ENCODE measurements at places on chromosomes 7 and 10.

DNA sequence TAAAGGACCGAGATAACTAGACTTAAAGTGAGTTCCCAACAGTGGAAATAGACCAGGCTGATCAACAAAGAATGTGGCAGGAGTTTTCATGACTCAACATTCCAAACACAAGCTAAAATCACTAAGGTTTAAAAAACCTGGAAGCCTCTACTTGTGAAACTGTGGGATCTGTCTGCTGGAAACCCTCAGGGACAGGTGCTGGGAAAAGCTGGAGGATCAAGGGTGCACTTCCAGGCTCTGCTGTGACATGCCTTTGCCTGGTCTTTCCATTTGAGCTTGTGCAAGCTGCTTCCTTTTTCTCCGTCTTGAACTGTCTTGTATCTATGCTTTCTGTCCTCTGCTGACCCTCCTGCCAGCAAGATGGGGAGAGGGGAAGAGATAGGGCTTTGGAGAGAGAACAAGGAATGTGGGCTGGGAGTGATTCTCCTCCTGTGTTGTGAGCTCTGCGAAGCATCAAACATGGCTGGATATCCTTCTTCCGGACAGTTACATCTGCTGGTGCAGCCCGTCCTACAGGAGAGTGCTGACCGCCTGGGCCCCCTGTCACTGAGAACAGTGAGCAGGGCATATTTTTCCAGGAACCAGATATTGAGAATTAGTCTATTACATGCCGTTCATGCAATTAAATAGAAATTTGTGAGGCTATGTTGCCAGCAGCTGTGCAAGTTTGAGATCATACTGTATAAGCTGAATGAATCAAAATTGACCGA, 25.5 kb downstream of the ARHGAP22 start:
- DNase-seq = no peak

- DNase-seq = no peak
Measured at GRCh38 chr7:142334236-142334635, 76.4 kb upstream of the PRSS58 start.

DNA sequence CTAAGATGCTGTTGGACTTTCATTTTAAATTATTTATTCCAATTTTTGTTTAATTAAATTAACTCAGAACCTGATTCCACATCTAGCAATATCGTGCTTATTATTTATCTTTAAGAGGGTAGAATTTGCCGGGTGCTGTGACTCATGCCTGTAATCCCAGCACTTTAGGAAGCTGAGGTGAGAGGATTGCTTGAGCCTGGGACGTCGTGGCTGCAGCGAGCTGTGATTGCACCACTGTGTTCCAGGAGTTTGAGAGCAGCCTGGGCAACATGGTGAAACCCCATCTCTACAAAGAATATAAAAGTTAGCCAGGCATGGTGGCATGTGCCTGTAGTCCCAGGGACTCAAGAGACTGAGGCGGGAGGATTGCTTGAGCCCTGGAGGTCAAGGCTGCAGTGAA, 47.8 kb downstream of the ZFAND4 start:
- no peak for DNase-seq

GRCh38 chr10:49534670-49535381, 4.1 kb downstream of the ERCC6 start:
- no peak for DNase-seq

DNA sequence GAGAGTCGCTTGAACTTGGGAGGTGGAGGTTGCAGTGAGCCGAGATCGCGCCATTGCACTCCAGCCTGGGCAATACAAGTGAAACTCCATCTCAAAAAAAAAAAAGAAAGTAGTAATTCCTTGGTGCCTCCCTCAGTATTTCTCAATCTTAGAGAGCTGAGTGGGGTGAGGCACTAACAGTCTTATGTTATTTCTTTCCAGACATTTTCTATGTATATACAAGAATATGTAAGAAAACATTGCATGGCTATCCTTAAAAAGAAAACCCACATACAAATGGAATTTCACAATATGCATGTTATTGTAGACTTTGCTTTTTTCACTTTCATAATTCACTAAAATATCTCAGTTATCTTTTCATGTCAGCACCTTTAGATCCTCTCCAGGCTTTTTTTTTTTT, 13.6 kb upstream of the SLF2 start:
- no peak for DNase-seq

DNA sequence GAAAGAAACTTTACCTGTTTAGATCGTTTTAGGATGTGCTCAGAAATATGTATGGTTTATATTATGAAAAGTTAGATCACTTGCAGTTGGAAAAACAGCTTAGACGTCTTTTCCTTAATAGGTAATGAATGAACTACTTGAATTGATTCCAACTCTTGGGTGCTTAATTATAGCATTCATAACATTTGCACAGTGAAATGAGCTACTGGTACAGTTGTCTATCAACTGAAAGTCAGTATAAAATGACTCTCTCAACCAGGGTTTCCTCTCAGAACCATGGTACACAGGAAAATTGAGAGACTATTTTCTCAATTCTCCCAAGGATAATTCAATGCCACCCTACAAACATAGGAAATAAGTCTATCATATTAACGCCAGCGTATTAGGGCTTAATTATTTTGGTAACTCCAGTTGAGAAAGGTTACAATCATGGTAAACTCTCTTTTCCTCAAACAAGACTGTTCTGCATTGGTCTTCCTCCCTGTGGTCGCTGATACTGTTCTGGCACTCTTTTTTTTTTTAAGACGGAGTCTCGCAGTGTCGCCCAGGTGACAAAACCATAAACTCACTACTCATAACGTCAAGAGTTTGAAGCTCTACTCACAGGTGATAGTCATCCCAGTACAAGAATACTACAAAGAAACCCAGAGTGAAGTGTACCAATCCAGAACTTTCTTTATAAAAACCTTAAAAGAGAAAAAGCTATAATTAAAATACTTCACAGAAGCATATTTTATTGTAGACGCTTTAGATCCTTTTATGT, 2.0 kb downstream of the ANLN start:
- DNase-seq = peak; percentile 71

GRCh38 chr7:114922026-114922651, at the start of gene MDFIC:
TSS of gene MDFIC (plus strand) at chr7:114922094. CDS start at chr7:114923034, 940 bp downstream.
- DNase-seq = no peak

DNA sequence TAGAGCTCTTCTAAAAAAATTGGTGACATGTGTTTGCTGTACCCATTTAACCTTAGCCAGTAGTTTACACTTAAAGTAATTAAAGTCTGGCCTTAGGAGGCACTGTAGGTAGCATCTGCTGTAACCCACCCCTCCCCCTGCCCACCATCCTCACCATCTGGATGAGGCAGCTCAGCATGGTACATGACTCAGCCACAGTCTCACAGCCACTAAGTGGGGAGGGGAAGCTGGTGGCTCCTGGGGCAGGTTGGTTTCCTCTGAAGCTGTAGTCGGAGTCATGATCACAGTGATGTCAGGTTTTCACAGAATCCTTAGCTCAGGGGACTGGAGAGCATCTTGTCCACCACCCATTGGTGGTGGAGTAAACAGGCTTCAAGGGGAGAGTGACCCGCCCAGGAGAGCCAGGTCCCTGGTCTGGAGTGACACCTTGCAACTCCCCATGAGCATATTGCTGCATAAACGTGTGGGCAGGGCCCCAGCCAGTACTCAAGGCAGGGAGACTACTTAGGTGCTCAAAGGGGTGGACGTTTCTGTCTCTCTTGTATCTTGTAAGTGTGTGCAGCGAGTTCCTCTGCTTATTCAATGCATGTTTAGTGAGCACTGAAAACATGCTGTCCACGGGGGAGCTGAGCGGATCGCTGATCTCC, 125.9 kb downstream of the GRK5 start:
- DNase-seq = no peak

DNA sequence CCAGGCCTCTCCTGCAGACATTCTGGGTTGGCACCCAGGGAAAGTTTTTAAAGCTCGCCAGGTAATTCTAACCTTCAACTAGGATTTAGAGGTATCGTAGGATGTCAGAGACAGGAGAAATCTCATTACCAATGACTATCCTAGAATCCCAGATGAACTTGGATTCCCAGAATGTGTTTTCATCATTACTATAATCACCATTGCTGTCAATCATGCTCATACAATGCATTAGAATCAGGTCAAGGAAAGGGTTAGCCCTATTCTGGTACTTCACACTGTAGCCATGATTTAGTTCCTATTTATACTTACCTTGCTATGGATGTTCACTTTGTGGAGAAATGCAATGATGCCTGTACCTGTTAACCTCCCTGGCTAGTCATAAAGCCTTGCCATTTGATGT, 67.0 kb upstream of the GPR158 start:
- no peak for DNase-seq

GRCh38 chr7:78585980-78586379, 787.4 kb downstream of the PHTF2 start:
- DNase-seq = no peak

GRCh38 chr7:534959-535358, 15.3 kb upstream of the PDGFA start:
- DNase-seq = no peak

GRCh38 chr7:128867241-128867640, 4.6 kb downstream of the ATP6V1F start:
- DNase-seq = peak; percentile 88

- no peak for DNase-seq
Measured at GRCh38 chr10:786633-787474, 97.4 kb upstream of the DIP2C start.

DNA sequence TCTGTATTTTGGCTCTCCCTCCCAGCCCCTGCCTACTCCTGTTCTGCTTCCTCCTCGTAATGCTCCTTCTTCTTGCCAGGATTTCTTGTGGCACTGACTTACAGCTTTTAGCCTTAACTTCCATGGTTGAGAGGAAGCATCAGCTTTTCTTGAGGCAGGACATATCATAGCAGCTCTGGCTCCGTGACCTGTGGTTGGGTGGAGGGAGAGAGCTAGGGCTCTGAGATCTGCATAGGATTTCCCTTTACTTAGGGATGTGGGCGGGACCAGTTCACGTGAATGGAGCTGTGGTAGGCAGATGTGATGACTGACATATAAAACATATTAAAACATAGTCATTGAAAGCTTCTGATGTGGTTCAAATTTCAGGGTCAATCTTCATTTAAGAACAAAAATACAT, 10.6 kb upstream of the RAB11FIP2 start:
- DNase-seq = no peak

DNA sequence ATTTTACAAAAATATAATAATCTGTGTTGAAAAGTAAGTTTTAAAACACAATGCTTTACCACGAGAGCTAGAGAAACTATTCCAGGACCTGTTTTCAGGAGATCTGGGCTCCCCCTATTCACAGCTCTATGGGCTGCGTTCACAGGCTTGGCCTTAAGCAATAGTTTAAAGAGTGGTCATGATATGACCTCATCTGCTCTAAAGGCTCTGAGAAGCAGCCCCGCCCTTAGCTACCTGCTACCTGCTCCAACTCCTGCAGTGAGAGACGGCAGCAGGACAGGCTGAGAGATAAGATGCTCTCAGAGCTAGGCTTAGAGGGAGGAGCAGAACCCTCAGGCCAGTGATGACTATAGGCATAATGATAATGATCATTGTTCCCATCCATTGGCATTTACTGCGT, 12.6 kb downstream of the ALOX5 start:
- DNase-seq = no peak

- no peak for DNase-seq
Measured at GRCh38 chr7:81445462-81445861, 324.4 kb downstream of the HGF start.

DNA sequence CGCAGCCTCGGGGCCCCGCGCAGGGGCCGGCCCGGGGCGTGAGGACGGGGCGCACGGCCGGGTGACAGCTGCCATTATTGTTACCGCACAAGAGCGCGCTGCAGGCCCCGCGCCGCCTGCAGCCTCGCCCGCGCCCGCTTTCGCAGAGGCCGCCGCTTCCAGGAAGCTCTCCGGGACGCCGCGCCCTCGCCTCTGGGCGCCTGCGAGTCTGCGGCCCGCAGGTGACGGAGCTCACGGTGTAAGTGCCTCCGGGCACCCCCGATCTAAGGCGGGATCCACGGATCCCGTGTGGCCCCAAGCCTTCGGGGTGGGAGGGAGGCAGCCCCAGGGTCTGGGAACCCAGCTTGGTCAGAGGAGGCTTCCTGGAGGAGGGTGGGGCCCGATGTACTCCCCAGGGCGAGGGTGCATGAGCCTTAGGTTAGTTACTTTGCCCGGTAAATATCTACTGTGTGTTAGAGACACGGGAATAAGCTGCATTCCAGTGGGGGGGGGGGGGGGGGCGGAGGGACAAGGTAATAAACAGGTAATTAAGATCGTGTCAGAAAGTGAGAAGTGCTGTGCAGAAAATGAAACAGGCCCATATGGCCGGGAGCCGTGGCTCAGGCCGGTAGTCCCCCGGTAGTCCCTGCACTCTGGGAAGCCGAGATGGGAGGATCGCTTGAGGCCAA, 638 bp downstream of the IQCE start:
- DNase-seq = no peak

GRCh38 chr10:58952747-58953466, 223.5 kb upstream of the PHYHIPL start:
- no peak for DNase-seq

GRCh38 chr7:135194494-135195095, 16.7 kb downstream of the WDR91 start:
- no peak for DNase-seq

GRCh38 chr7:94277236-94277635, 117.5 kb upstream of the COL1A2 start:
- DNase-seq = no peak
